GM04504 (cell line): ENCODE measurements at places on chromosomes 7 and 10.

DNA sequence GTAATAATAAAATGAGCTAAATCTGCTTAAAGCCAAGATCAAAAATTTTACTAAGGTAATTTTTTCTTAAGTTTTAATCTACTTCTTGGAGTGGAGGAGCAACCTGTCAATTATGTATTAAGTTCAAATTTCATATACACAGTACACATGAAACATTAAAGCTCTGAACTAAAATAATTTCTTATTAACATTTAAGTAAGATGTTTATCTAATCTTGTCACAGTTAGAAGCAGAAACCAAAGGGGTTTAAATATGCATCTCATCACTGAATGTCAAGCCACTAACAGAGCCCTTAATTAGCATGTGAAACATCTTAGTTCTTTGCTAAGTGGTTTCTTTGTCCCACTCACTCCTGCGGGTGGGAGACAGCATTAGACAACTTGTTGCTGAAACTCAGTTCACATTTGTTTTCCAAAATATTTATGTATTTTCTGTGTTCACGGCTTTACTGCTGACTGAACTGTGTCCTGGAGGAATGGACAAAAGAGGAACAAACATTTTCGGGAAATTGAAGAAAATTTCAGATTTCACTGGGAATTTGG is 130.9 kb upstream of the MBL2 start:
- DNase-seq: no peak

DNA sequence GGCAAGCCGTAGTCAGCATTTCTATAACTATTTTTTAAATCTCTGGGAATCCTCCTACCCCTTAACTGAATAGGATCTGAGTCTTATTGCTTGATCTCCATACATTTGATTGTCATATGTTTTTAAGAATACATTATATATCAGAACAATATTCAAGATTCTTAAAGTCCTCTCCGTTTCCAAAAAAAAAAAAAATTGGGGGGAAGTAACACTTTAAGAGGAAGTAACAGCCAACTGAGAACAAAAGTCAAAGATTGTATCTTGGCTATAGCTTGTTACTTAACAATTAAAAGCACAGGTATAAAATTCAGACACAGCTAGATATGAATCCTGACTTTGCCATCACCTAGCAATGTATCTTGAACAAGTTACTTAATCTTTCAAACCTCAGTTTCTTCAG is 169.9 kb upstream of the ADO start:
- DNase-seq: no peak

- no peak for DNase-seq
Observed at GRCh38 chr10:126433351-126433750, 45.1 kb upstream of the ADAM12 start.

- no peak for DNase-seq
Observed at GRCh38 chr10:5719546-5719945, 34.9 kb downstream of the TASOR2 start.

- DNase-seq: no peak
Observed at GRCh38 chr10:111117528-111118277, 40.9 kb downstream of the ADRA2A start.

- DNase-seq: no peak
Observed at GRCh38 chr10:103181244-103181643, 11.8 kb downstream of the NT5C2 start.

GRCh38 chr10:31288962-31289361 is 30.1 kb upstream of the ZEB1 start:
- DNase-seq: peak; percentile 66

- DNase-seq: no peak
Observed at GRCh38 chr10:120085096-120085796, 192.7 kb downstream of the SEC23IP start.

DNA sequence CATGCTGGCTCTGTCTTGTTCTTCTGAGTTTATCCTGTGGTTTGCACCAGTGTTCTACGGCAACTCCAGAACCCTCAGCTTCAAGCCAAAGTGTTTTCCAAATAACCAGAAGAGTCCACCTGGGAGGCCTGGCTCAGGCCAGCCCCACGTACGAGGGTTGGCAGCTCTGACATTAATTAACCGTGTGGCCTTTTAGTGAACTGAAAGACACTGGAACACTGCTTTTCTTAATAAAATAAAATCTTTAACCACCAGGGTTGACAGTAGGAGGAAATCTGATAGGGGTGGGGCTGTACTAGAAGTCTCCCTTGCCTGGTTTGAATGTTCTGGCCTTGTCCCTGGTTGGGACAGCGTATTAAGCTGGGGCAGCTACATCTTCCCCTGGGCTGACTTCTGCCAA is 64.9 kb downstream of the SYPL1 start:
- no peak for DNase-seq

DNA sequence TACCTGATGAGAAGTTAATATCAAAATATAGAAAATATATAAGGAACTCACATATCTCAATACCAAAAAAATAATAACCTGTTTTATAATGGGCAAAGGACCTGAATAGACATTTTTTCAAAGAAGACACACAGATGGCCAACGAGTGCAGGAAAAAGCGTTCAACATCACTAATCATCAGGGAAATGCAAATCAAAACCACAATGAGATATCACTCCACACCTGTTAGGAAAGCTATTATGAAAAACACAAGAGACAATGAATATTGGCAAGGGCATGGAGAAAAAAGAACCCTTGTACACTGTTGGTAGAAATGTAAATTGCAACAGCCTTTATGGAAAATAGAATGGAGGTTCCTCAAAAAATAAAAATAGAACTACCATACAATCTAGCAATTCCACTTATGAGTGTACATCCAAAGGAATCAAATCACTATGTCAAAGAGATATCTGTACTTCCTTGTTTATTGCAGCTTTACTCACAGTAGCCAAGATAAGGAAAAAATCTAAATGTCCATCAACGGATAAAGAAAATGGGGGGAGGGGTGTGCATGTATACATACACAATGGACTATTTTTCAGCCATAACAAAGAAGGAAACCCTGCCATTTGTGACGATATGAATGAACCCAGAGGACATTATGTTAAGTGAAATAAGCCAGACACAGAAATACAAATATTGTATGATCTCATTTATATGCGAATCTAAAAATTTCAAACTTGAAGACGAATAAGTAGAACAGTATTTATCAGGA is 3.6 kb upstream of the ALOX5 start:
- no peak for DNase-seq

DNA sequence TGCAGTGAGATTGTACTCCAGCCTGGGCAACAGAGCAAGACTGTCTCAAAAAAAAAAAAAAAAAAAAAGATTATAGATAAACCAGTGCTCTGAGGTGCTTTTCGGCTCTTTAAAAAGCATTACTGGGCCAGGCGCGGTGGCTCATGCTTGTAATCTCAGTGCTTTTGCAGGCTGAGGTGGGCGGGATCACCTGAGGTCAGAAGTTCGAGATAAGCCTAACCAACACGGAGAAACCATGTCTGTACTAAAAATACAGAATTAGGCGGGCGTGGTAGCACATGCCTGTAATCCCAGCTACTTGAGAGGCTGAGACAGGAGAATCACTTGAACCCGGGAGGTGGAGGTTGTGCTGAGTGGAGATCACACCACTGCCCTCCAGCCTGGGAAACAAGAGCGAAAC is 6.6 kb upstream of the HNRNPF start:
- no peak for DNase-seq
